ENCODE measurements at places on chromosomes 6 and 20.

GRCh38 chr20:50283922-50284810 is 93.5 kb downstream of the CEBPB start:
- peak; percentile 10 for DNase-seq

DNA sequence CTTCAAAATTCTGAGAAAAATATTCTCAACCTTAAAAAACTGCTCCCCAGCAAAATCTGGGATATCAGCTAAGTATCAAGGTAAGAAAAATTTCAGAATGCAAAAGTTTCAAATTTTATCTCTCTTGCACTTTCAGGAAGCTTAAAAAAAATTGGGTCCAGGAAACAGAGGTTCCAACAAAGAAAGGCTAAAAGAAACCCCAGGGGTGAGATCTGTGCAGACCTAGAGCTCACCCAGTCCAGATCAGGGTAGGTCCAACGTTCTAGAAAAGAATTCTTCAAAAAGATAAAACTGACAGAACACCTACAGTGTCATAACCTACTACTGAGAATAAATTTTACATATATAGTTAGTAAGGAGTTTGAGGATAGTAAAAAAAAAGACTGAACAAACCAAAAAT is 23.5 kb downstream of the ILRUN start:
- DNase-seq = no peak

- DNase-seq = no peak
Observed at GRCh38 chr20:62477669-62478455, 2.1 kb upstream of the GATA5 start.

GRCh38 chr6:165910184-165910966 is 247.3 kb upstream of the PDE10A start:
- no peak for DNase-seq

DNA sequence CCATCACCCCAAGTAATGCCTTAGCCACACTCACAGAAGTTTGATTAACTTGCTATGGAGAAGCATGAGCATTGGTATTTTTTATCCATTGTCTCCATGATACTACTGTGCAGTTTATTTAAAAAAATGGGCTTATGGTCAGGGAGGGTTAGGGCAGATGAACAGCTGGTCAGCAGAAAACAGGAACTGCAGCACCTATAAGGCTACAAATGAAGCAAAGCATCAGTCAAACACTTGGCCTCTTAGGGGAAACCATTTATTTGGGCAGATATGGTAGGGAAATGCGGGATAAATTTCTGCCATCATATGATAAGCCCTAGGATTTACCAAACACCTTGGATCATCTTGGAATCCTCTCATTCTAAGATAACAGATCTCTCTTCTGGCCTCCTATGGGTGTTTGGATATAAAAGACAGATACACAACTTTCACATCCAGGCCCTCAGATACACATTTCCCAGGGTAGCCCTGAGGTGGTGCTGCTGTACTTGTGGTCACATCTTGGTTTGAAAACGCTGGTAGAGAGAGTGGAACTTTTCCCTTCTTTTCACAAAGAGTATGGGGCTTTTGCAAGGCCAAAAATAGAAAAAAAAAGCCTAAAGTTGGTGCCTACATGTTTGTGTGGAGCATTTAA is 42.8 kb upstream of the AHI1 start:
- no peak for DNase-seq

GRCh38 chr20:45545754-45546453 is 1.3 kb downstream of the EPPIN start:
- no peak for DNase-seq
